ENCODE measurements at places on chromosomes 5 and 9.

GRCh38 chr5:148455185-148455584 lies 71.4 kb downstream of the FBXO38 start:
- DNase-seq, result peak; percentile 36

DNA sequence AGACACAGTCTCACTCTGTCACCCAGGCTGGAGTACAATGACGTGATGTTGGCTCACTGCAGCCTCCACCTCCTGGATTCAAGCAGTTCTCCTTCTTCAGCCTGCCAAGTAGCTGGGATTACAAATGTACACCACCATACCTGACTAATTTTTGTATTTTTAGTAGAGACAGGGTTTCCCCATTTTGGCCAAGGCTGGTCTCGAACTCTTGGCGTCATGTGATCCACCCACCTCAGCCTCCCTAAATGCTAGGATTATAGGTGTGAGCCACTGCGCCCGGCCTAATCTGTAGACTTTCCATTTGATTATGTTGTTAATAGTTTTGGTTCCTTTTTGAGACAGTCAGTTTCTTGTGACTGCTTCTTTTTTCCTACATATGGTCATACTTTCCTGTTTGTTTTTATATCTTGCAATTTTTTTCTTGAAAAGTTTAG lies 31.0 kb downstream of the MTREX start:
- DNase-seq, result no peak

DNA sequence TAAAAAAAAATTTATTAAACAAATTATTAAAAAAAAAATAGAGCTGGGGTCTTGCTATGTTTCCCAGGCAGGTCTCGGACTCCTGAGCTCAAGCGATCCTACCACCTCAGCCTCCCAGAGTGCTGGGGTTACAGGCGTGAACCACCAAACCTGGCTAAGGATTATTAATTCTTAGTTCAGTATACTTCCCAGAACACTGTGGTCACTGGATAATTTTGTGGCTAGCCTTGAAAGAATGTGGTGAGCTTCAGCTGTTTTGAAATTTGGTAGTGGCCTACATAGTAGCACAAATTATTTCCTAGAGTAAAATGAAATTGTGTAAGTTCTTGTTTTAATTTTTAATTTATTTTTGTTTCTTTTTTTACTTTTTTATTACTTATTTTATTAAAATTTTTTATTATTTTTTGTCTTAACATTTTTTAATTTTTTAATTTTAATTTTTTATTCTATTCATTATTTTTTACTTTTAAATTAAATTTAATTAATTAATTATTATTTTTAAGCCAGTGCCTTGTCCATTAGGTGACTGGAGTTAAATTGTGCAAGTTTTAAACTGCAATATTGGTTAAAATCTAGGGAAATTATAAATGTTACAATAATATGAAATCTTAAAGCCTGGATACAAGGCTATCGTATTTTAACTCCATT lies 23.0 kb downstream of the ARRDC3 start:
- DNase-seq, result no peak

GRCh38 chr5:15966066-15966640 lies 213.4 kb downstream of the MARCHF11 start:
- peak; percentile 58 for DNase-seq

- DNase-seq, result no peak
These were observed 79.4 kb downstream of the PTTG1 start for GRCh38 chr5:160500786-160501779.

- no peak for DNase-seq
These were observed 70.9 kb upstream of the RARS1 start for GRCh38 chr5:168415401-168415800.

- no peak for DNase-seq
These were observed 143.9 kb downstream of the CACNA1B start for GRCh38 chr9:138021251-138022056.

DNA sequence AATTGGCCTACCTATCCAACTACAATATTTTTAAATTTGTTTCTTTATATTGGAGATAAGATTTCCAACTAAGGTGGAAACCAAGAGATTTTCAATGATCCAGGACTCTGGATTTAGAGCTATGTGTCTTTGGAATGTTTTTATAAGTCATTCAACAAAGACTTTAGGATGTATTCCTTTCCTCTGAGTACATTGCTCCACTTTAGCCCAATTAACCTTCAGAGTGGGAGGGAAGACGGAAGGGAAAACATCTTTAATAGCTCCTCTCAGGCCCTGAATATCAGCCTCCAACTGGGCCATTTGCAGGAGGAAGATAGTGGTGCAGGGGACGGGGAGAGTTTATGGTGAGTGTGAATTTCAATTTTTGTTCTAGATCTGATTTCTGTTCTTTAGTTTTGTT lies 239.2 kb downstream of the PIK3R1 start:
- peak; percentile 51 for DNase-seq

DNA sequence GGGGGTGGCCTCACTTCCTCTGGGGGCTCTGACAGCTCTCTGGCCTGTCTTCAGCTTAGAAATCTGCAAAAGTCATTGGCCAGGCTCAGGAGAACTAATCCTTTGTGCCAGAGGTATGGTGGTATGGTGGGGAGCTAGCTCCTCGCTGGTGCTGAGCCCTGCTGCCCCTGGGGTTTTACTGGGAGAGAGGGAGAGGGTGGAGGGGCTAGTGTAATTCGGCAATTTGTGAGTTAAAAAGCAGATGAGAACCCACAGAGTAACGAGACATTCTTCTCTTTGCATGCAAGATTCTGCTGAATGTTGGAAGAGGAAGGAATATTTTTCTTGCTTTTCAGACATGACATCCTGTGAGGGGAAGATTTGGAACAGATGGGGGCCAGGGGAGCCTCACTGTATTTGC lies 65.5 kb upstream of the SPRY4 start:
- DNase-seq, result no peak

DNA sequence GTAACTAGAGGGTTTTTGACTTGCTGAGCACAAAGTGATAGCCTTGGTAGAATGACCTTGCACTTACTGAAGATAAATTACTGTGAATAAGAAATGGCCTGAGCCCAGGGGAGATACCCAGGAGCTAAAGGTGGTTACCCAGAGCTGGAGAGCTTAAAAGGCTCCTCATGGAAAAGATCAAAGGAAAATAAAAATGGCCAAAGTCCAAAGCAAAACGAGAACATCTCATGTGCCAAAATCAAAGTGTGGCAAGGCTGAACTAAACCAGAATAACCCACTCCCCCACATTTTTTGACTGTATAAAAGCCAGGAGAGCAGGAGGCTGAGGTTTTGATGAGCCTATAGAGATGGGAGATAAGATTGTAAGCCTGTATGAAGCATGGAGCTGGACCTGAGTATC lies 14.4 kb downstream of the IDNK start:
- DNase-seq, result no peak

GRCh38 chr5:16791036-16791705 lies 144.9 kb downstream of the MYO10 start:
- DNase-seq, result peak; percentile 45

DNA sequence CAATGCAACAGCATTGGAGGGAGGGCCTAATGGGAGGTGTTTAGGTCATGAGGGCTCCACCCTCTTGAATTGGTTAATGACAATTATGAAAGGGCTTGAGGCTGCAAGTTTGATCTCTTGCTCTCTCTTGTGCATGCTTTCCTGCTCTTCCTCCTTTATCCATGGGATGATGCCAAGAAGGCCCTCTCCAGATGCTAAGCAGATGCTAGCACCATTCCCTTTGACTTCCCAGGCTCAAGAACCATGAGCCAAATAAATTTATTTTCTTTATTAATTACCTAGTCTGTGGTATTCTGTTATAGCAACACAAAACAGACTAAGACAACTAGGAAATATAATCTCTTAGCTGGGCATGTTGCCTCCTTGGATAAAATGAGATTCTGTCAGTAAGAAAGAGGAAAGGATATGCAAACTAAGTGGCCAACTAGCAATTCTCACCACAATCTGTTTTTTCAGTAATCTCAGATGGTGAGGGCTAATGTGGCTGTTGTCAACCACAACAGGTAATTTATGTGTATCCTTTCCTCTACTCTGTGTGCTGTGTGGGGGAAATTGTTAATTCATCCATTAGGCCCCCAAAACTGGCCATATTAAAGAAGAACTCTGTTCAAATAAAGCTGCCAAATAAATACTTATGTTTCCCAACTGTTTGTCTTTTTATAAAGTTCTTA lies 269.1 kb upstream of the CD180 start:
- no peak for DNase-seq

- DNase-seq, result peak; percentile 45
These were observed 43.6 kb upstream of the C5orf46 start for GRCh38 chr5:147949711-147950573.

DNA sequence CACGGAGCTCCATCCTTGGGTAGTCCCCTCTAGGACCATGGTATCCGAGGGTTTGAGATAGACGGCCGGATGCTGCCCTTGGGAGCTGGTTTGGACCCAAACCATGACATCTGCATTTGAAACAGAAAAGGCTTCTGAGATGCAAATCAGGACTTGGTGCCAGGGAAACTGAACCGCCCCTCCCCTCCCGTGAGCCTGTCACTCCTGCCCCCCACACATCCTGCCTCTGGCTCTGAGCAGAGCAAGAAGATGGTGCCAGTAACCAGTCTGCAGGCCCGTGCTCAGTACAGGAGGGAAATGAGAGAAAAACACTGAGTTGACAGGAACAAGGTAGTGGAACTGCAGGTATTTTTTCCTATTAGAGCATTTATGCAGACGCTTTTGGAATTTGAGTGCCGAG lies 18.6 kb downstream of the ARPC5L start:
- DNase-seq, result no peak

GRCh38 chr5:13993926-13994325 lies 49.4 kb upstream of the DNAH5 start:
- DNase-seq, result no peak

- no peak for DNase-seq
These were observed 98.0 kb downstream of the OR2K2 start for GRCh38 chr9:111231801-111232580.

DNA sequence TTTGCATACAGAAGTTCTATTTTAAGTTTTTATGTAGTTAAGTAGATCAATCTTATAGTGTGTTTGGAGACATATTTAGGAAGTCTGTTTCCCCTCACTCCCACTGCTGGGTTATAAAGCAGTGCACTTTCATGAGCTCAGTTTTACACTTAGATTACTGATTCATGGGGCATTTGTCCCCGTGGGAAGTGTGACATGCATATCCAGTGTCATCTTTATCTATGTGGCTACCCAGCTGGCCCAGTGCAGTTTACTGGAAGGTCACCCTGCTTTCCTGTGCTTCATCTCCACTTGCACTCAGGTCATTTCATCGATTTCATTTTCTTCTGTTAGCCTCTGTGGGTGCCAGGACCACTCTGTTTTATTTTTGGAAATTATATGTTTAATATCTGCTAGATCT lies 49.1 kb downstream of the ADCY2 start:
- no peak for DNase-seq

GRCh38 chr9:71363286-71363961 lies 242.0 kb upstream of the TRPM3 start:
- DNase-seq, result no peak

GRCh38 chr5:35461530-35461929 lies 156.1 kb upstream of the SPEF2 start:
- no peak for DNase-seq

DNA sequence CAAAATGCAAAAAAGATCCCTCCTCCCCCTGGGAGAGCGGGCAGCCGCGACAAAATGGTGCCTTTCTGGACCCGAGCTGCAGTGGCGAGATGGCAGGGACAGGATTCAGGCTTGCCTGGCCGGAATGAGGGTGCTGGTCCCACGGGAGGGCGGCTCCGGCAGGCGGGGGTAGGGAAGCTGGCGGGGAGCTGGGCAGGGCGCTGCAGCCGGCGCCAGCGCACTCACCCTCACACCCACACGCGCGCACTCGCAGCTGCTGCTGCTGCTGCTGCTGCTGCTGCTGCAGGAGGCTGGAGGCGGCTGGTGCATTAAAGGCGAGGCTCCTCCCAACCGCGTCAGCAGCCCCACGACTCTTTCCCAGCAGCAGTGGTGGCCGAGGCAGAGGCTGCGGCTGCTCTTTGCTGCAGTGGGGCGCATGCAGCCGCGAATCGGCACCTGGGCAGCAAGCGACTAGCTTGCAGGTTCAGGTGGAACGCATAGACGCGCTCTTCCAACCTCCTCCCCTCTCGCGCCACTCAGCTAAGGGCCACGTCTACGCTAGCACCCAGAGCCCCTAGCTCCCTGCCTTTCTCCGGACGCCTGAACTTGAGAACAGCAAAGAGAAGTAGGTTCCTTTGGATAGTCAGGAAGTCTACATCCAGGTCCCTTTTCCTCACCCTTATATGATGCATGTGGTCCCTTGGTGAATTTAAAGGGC lies at the start of gene PPP2R2B:
PPP2R2B (minus strand) TSS at position 282 of the 697 bp plus-strand sequence.
- no peak for DNase-seq

- DNase-seq, result no peak
These were observed 588.4 kb upstream of the COX7C start for GRCh38 chr5:86029308-86029707.

DNA sequence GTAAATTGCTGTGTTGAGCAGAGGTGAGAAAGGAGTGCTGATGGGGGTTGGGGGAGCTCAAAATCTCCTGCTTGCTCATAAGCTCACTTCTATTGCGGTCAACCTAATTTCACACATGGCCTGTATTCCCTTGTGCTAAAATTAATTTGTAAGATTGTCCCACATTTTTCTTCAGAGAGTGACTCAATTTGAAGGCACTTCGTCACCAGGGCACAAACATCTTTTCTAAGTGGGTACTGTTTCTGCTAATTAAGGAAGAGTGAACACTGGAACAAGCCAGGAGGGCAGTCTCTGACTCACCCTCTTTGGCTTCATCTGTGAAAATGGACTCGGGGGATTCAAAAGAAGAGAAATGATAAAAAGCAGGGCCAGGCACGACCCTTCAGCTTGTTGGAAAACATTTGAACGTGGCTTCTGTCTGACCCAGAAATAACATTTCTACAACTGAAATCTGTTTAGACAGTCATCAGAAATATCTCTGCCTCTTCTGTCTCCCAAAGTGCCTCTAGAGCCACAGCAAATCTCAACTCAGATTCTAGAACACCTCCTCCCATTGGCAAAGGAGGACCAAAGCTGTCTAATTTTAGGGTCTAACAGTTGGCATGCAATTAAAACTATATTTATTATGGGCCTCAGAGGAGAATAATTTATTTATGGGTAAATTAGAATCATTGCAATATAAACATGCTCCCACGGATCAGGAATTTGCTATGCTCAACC lies 49.8 kb downstream of the FEM1C start:
- no peak for DNase-seq

DNA sequence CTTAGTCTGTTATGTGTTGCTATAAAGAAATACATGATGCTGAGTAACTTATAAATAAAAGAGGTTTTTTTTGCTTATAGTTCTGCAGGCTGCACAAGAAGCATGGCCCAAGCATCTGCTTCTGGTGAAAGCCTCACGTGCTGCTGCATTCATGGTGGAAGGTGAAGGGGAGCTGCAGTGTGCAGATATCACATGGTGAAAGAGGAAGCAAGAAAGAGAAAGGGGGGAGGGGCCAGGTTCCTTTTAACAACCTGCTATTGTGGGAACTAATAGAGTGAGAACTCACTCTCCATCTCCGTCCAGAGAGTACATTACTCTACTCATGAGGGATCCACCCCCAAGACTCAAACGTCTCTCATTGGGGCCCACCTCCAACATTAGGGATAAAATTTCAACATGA lies 12.5 kb upstream of the PARP8 start:
- DNase-seq, result no peak

- no peak for DNase-seq
These were observed 21.7 kb downstream of the SLF1 start for GRCh38 chr5:94640176-94640575.
